ENCODE measurements at places on chromosomes 11 and 22.

- DNase-seq, result peak; percentile 73
These were observed 15.5 kb downstream of the C11orf91 start for GRCh38 chr11:33685082-33685481.

DNA sequence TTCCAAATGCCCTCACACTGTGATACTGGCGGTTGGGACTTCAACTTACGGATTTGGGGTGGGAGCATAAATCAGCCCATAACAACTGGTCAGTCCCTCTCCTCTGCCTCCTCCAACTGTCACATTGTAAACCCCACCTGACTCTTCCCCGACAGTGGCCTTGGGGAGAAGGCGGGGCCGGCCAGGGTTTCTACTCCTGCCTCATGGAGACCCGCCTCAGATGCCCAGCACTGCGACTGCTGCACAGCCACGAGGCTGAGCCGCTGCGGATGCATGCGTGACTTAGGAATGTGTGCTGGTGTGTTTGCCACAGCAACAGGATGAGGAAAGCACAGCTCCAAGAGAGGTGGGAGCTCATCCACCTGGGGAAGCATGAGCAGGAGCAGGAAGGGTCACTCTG is 914.2 kb downstream of the NTM start:
- no peak for DNase-seq

- DNase-seq, result peak; percentile 16
These were observed 79.5 kb downstream of the TIMP3 start for GRCh38 chr22:32880893-32881596.

DNA sequence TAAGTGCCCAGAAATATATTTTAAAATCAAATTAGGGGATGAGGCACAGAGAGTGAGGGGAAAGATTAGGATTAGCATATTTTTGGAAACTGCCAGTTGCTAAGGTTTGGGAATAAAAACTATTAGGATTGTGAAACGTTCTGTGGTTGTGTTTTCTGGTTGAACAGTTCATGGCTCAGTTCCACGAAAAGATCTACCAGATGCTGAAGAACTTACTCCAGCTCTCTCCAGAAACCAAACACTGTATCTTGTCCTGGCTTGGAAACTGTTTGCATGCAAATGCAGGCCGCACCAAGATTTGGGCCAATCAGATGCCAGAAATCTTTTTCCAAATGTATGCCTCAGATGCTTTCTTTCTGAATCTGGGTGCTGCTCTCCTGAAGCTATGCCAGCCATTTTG is 15.3 kb downstream of the UBE4A start:
- no peak for DNase-seq

DNA sequence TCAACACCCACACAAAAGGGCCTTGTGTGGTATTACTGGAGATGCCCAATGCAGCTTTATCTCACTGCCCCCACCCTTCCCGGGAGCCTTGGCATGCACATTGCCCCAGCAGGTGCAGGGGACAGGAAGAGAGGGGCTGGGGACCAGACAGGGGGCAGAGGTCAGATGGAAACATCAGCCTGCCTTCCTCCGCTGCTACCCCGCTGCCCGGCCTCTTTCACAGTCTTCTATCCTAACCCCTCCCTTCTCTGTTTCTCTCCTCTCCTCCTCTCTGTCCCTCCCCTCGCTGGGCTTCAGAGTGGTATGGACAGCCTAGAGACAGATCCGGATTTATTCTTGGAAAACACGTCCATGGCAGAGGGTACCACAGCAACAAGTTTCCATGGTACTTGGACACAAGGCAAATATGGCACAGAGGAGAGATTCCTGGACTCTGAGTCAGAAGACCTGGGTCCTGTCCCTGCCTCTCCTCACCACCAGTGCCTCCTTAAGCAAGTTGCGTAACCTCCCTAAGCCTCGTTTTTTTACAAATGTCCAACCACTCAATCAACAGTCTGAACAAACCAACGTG is 8.3 kb upstream of the IGSF9B start:
- DNase-seq, result no peak

DNA sequence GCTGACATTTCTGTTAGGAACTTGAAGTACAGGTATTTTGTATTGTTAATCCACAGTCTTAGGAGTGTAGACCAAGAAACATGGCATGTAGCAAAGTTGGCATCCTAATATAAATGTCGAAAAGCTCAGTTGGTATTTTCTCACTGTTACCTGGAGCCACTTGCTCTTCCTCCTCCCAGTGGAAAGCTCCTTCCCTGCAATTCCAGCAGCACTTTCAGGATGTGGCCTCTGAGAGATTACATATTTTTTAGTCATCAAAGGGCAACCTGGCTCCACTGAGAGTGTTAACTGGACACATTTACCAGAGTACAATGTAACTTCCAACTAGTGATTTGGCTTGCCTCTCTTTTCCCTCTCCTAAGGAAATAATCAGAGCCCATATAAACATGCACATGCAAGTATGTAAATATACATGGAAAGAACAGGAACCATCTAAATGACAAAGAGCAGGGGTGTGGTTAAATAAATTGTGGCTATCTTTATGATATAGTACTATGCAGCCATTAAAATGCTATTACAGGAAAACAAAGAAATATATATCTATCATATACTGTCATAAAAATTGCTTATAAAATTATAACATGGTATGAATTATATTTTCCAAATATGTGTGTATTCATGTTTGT is 14.3 kb upstream of the EED start:
- peak; percentile 65 for DNase-seq

- no peak for DNase-seq
These were observed 815 bp upstream of the MS4A6A start for GRCh38 chr11:60183591-60184205.

DNA sequence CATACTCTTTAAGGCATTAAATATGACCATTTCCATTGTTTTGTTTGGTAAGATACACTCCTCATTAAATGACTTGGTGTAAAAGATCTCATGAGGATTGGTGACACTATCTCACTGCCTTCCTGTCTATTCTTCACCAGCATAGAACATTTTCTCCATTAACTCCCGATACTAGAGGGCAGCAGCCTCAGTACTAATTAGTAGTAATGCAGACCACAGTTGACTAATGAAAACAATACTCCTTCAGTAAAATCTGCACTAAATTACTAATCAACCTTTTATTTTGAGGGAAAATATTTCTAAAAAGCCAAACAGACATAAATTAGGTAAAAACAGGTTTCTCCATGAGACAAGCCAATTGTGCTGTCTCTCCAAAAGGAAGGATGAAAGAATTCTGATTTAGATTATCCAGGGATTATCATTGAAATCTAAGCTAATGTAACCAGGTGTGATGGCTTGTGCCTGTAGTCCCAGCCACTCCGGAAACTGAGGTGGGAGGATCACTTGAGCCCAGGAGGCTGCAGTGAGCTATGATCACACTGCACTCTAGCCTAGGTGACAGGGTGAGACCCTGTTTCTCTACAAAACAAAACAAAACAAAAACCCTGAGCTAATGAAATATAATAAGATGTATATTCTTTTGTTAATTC is 9.4 kb downstream of the PGM2L1 start:
- peak; percentile 70 for DNase-seq

DNA sequence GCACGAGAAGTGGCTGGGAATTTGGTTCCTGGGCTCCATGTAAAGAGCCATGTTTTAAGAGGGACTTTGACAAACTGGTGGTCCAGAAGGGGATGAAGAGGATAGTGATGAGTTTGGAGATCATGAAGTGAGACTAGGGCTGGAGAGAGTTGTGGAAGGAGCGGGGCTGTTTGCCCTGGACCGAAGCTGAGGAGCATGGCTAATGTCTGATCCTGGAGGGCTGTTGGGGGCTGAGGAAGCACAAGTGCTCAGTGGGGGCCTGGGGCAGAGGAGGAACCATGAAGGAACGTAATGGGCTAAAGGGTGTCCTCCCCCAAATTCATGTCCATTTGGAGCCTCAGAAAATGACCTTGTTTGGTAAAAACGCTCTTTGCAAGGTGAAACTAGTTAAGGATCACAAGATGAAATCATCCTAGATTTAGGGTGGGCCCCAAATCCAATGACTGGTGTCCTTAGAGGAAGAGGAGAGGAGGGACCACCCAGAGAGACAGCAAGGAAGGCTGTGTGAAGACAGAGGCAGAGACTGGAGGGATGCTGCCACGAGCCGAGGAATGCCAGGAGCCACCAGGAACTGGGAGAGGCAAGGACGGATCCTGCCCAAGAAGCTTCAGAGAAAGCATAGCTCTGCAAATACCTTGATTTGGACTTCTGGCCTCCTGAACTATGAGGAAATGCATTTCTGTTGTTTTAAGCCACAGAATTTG is 107.3 kb upstream of the LMO1 start:
- DNase-seq, result no peak

DNA sequence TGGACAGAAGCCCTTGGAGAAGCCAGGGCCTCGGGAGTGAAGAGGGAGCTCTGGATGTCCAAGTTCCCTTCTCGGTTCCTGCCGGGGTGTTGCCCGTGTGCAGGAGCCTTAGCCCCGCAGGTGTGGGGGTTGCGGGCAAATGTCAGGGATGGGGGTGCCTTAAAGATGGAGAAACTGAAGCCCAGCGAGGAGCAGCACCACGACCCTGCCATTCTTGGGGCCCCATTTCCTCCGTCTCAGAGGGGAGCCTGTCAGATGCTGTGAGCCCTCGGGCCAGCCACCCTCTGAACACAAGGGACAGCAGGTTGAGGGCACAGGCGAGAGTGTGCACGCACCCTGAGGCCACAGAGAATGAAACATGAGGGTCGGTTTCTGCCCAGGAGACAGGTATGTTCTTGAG is 6.3 kb downstream of the OSBPL5 start:
- DNase-seq, result no peak

DNA sequence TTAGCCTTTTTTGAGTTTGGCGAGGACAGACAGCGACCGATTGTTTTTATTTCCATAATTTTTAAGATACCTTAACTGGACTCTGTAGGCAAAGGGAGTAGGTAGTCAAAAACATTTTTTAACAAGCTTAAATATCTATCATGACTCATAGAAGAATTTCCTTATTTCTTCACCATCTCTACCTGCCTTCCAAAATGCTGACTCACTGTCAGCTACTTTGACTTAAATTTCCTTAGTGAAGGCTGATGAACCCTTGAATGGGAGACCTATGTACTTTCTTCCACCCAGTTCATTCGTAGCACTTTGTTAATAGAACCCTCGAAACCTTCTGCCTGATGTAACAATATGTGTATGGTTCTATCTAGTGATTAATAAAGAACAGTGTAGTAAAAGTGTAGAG is 1.1 kb upstream of the MTMR2 start:
- peak; percentile 70 for DNase-seq

DNA sequence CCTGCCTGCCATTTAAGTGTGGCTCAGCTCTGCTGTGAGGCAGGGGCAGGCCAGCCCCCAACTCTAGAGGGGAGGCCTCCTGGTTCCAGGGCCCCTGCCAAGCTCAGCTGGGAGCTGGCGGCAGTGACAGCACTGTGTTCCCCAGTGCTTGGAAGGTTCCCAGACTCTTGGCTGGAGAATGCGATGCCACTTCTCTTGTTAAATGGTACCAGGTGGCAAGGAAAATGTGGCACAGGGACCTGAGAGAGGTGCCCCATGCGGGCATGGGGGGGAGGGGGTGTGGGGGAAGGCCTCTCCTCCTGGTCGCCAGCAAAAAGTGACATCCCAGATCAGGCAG is 8.4 kb upstream of the TNFRSF13C start:
- DNase-seq, result no peak

DNA sequence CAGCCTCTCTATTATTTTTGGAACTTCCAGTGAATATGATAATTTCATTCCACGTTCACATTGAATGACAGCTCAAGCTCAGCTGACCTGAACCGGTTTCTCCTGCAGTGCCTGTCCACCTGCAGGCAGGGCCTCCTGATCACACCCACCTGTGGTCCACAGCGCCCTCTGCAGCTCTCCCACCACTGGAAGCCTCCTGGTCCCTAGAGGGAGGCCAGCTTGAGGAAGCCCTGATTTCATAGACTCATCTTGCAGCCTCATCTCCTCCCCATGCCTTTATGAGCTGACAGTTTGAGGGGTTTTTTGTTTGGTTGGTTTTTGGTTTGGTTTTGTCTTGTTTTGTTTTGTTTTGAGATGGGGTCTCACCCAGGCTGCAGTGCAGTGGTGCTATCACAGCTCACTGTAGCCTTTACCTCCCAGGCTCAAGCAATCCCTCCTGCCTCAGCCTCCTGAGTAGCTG is 29.9 kb upstream of the MALAT1 start:
- peak; percentile 58 for DNase-seq

DNA sequence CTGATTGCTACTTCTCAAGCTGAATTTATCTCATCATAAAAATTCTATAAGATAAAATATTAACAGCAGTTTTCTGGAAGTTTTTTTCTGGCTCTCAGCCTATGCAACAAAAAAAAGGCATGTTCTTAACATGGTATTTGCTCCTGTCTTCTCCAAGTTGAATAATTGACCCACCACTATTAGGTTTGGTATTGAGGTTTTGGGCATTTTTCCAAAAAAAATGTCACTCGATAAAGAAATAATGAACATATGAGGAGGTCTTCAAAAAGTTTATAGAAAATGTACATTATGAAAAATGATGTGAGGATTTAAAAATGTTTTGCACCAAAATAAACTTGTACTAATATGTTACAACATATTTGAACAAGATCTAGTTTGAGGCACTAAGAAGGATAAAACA is 808.6 kb upstream of the RAG2 start:
- no peak for DNase-seq

DNA sequence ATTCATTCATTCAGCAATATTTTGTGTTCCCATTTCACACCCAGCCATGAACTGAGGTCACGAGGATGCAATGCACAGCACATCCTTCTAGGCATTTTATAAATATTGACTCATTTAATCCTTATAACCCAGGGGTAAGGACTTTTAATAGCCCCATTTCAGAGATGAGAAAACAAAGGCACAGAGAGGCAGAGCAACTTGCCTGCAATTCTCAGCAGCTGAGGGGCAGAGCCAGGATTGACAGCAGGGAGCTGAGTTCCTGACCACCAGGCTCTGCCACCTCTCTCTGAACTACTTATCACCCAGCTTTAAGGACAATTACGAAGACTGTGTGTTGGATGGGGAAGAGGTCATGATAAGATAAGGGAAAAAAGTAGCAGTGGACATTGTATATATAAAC is 12.8 kb upstream of the FGF3 start:
- no peak for DNase-seq

- DNase-seq, result no peak
These were observed 149.2 kb downstream of the ENTHD1 start for GRCh38 chr22:39744353-39744752.

DNA sequence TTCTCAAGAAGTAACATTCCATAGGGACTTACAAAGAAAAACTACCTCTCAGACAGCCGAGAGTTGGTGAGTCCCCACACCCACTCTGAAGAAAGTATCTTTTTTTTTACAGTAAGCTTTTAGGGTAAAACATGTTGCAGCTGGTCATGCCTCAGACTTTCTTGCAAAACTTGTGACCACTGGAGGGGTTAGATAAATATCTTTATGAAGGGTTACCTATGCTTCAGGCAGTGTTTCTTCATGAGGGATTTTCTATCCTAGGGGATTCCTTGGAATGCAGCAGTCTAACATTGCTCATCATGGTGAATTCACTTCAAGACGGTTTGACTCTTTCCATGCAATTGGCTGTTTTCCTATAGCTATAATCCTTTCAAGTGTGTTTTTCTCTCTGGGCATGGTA is 20.8 kb upstream of the SNX19 start:
- DNase-seq, result no peak

DNA sequence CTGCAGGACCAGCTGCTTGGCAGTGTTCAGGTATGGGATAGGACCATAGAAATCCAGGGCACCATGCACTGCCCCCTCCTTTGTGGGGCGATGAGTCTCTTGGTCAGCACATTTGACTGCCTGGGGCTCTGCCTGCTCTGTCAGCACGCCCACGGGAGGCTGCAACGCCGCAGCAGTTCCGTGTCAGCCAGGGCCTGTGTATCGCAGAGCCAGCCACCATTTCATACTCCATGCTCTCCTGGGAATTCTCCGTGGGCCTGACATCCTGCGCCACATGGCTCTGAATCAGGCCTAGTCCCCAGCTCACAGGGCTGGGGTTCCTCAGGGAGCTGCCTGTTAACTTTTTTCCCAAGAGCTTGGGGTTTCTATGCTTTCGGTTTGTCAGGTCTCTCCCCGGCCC is 16.9 kb upstream of the RELT start:
- peak; percentile 20 for DNase-seq
